Activated CD8-positive, alpha-beta memory T cell treated with anti-CD3 and anti-CD28 coated beads for 48 hours (primary cell): ENCODE measurements at places on chromosomes 7 and 10.

GRCh38 chr10:127375461-127375860 lies 173.6 kb upstream of the NPS start:
- DNase-seq, result no peak

- DNase-seq, result no peak
Measured at GRCh38 chr7:77982926-77983550, 184.5 kb downstream of the PHTF2 start.

GRCh38 chr10:69862882-69863530 lies 61.3 kb downstream of the COL13A1 start:
- no peak for DNase-seq

GRCh38 chr10:109689785-109690184 lies 233.5 kb downstream of the XPNPEP1 start:
- DNase-seq, result no peak

DNA sequence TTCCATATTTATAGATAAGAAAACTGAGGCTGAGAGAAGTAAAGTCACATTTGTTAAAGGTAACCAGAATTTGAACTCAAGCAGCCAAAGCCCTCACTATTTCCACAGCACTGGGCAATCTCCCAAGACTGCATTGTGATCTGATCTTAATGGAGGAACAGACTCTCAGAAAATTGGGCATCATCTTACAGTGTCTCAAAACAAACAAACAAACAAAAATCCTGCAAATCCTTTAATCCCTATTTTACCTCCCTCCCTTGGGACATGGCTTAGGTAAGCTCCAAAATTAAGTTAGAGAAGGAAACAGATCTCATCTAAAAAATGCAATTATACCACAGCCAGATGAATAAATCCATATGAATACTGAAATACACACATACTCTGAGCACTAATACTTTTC lies 57.5 kb downstream of the FHIP2A start:
- no peak for DNase-seq

DNA sequence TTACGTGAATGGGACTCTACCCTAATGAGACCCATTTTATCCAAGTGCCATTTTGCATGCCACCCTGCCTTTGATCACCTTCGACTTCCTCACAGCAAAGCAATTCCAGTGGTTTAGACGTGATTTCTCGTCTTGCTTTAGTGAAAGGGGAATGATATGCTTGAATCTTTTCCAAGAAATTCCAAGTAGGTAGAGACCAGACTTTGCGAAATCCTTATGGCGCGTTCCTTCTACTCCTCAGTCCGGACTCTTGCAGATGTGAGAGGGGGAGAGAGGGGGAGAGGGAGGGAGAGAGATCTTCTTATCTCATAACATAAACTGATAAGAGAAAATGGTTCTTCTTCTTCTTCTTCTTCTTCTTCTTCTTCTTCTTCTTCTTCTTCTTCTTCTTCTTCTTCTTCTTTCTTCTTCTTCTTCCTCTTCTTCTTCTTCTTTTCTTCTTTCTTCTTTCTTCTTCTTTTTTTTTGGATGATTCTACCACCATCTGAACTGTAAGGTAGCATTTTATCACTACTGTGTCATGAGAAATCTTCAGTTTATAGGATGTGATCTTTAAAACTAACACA lies 883 bp downstream of the SPAG6 start:
- DNase-seq, result no peak

DNA sequence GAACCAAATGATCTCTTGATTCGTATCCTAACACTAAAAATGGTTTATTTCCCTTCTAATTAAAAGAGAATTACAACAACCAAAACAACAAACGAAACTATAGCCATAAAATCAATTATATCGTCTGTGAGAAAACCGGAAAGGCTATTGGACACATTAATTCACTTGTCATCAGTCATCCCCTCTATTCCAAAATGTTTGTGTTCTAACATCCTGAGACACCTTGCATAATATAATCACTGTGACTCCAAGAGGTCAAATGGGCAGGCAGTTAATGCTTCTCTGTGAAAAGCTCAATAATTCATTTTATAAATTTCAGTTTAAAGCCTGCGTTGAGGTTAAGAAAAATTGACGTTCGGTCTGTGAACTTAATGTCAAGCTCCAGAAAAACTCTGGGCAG lies 463 bp upstream of the LRRTM3 start:
- no peak for DNase-seq

DNA sequence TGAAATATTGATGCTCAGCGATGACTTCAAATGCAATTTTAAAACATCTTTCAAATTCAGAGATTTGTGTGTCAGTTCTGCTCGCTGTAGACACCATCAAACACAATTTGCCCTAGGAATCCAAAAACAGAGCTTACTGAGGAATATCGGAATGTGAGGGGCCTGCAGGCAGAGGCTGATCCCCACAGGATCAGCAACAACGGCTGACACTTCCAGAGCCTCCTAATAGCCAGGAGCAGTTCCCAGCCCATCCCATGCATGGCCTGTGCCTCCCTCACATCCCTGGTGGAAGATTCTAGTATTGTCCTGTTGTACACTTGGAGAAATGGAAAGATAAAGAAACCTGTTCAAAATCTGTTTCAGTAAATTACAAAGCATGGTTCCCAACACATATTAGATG lies 129.7 kb upstream of the VWC2 start:
- DNase-seq, result no peak

GRCh38 chr7:131032786-131033185 lies 294.9 kb upstream of the MKLN1 start:
- DNase-seq, result no peak

GRCh38 chr10:127447197-127447596 lies 101.9 kb upstream of the NPS start:
- DNase-seq, result no peak

- DNase-seq, result no peak
Measured at GRCh38 chr10:109403551-109403950, 519.8 kb downstream of the XPNPEP1 start.

DNA sequence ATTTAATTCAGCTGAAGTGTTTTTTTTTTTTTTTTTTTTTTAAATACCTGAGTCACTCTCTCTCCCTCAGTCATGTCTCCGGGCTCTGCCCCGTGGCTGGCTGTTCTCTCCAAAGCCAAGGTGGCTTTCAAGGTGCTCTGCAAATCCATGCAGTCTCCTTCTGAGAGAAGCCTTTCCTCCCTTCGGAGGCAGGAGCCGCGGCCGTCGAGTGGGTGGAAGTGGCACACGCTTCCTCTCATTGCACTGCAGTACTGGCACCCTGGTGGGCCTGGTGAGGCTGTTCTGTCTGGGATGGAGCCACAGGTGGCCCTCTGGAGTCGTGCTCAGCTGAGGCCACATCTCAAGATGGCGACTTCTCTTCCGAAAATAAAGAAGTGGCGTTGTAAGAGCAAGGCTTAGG lies 221.8 kb downstream of the GLRX3 start:
- no peak for DNase-seq

DNA sequence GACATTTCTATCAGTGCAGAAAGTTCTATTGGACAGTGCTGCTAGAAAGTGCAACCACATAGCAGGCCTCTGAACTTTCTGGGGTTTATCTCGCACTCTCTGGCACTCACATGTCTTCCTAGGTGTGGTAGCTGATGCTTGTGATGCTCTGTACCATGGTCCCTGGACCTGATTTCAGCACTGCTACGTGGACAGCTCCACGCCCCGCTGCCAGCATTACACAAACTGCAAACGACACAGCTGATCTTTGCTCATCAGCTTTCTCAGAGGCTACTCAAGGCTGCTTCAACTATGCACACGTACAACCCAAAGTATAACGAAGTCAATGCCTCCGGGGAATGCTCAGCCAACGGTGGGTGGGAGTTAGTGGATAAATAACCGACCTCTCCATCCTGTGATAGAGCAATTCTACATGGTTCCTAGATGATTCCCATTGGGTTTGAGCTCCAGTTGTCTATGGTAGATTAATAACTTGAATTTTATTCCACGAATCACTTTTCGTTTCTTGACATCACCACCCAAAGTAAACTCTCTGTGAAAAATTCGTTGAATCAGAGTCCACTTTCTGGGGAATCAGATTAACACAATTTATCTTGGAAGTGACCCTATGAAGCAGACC lies 302.5 kb downstream of the ACTR3B start:
- DNase-seq, result no peak

DNA sequence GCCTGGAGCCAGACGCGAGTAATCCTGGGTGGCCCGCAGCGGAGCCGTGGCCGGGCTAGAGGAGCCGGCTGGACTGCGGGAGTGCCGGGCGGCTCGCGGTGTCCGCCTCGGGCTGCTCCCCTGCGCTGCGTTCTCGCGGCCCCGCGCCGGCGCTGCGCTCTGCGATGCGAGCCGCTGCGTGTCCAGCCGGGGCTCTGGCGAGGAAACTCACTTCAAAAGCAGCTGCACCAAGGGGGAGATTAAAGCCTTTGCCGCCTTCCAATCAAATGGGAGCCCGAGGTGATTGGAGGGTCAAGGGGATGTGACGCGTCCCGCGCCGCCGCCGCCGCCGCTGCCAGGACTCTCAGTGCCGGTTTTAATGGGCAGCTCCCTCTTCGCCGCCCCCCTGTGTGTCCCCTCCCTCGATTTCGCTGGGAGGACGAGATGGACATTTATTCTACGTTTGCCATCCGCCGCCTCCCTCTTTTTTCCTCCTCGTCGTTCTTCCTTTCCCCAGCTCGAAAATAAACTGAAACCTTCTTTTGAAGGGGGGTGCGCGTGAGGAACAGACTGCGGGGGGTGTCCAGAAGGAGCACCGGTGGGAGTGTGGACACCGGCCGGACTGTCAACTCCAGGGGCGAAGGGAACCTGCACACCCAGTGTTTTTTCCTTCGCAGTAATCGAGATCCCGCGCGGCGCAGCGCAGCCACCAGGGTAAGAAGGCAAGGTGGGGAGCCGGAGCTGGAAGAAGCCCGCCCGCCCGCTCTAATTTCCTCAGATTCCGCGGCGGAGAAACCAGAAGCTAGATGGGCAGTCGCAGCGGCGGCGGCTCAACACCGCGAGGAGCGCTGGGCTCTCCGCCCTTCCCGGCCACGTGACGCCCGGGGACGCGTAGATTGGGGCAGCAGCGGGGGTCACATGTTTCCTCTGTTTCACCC lies at the start of gene ZNF503:
TSS of gene ZNF503 (minus strand) at position 196 of the 917 bp plus-strand sequence. CDS start 345 bp downstream, outside the sequence.
- no peak for DNase-seq
